ENCODE measurements at places on chromosomes 7 and 10.

DNA sequence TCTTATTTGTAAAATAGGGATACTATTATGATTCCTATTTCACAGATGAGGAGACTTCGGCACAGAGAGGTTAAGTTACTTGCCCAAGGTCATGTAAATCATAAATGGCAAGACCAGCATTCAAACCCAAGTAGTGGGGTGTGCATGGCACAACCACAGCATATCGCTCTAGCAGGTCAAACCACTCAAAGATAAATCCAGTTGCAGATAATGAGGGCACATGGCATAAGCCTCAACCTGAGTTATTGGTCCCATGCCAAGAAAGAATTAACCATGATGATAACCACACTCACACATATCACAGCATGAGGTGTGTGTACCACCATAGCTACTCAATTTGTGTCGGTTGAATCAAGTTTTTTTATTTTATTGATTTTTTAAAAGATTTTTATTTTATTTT lies 180.5 kb downstream of the CREB5 start:
- no peak for DNase-seq

GRCh38 chr7:139099172-139099947 lies 10.2 kb downstream of the ZC3HAV1 start:
- DNase-seq = no peak

- no peak for DNase-seq
Observed at GRCh38 chr7:80593869-80594586, 44.4 kb upstream of the CD36 start.

- DNase-seq = no peak
Observed at GRCh38 chr7:110224643-110225042, 866.3 kb upstream of the LRRN3 start.

DNA sequence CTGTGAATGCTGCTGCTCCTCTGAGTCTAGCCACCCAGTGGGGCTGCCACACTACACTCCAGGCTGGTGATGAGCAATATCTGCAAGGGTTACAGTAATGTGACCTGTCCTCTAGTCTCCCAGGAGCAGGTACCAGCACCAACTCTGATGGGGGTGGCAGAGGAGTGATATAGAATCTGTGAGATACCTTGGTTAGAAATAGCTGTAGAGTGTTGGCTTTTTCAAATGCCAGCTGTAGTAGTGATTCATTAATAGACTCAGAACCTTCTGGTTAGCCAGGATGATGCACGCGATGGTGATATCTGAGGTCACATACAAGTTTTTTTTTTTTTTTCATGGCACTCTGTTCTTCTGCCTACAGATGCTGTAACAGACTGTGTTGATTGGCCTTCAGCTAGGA lies 757.1 kb downstream of the INHBA start:
- no peak for DNase-seq

- no peak for DNase-seq
Observed at GRCh38 chr10:73251683-73252444, 580 bp downstream of the MRPS16 start.

All from DMS79 treated with DMSO at 0.1 percent for 48 hours (cell line).